ENCODE measurements at places on chromosomes 4 and X. TPM values are rescaled to one million over a fixed set of nuclear protein-coding genes. Genes with fewer than 3 reads are reported as not detected.

Gene ATOH1
- polyA plus RNA-seq, result not detected

Gene ARL9
- polyA plus RNA-seq, result 0.24 TPM

GRCh38 chrX:131944936-131945902, 77.9 kb upstream of the STK26 start:
- DNase-seq, result no peak

- DNase-seq, result no peak
Measured at GRCh38 chrX:1578511-1579173, 12.8 kb upstream of the AKAP17A start.

GRCh38 chr4:189046642-189047041, 894.0 kb upstream of the FRG1 start:
- no peak for DNase-seq

GRCh38 chr4:155960522-155960921, 6.9 kb upstream of the CTSO start:
- no peak for DNase-seq

DNA sequence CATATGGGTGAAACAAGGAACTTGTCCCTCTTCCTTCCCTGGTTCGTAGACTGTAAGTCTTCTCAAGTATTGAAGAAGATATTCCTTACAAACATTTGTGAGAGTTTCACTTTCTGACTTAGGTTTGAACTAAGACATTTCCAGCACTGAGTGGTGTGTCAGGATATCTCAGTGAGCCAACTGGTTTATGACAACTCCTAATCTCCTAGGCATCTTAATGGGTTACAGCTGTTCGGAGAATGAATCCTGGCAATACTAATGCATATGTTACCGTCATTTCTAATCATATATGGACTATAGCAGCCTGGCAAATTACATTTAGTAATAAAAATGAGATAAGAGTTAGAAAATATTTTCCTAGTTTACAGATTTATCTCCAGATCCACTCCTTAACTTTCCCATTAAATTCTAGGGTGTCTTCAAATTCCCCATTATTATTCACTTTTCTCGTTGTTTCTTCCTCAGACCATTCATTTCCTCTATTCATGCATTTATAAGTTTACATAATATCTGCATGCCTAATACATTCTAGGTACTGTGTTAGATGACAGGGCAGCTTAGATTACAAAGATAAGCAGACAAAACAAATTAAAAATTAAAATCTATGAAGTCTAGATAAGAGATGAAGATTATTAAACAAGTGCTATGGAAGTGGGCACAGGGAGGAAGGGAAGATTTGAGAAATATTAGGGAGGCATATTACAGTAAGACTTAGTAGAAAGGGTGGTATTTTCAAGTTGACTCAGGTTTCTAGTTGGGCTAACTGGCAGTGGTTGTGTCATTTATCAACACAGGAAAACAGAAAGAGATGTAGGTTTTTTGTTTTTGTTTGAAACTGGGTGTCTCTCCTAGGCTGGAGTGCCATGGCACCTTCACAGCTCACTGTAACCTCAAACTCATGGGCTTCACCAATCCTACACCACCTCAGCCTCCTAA, 173.9 kb downstream of the WDFY3 start:
- DNase-seq, result no peak

DNA sequence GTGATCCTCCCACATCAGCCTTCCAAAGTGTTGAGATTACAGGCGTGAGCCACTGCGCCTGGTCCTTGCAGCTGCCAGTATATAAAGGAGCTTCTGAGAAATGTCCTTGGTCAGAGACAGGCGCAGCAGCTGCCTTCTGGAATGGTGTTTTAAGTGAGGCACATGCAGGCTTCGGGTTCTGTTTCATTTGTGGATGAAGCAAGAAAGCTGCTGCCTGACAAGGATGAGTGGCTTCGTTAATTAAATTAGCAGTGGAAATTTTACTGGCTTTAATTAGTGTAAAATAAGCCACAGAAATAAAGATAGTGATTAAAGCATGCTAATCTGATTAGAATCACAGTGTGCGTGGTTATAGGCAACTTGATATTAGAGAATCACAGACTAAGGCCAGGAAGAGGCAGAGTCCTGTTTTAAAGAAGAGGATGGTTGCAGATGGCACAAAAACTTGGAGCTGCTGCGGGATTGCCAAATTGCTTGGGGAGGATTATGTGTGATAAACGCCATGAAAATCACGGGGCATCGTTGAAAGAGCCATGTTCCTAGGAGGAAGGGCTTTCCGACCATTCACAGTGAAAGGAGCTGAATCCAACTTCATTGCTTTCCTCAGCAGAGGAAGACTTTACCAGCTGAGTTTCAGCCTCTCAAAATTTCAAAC, 348.4 kb upstream of the FAT1 start:
- DNase-seq, result no peak

GRCh38 chr4:118099106-118099505, 64.8 kb downstream of the NDST3 start:
- DNase-seq, result no peak

GRCh38 chr4:41475402-41475801, 62.6 kb upstream of the LIMCH1 start:
- no peak for DNase-seq

DNA sequence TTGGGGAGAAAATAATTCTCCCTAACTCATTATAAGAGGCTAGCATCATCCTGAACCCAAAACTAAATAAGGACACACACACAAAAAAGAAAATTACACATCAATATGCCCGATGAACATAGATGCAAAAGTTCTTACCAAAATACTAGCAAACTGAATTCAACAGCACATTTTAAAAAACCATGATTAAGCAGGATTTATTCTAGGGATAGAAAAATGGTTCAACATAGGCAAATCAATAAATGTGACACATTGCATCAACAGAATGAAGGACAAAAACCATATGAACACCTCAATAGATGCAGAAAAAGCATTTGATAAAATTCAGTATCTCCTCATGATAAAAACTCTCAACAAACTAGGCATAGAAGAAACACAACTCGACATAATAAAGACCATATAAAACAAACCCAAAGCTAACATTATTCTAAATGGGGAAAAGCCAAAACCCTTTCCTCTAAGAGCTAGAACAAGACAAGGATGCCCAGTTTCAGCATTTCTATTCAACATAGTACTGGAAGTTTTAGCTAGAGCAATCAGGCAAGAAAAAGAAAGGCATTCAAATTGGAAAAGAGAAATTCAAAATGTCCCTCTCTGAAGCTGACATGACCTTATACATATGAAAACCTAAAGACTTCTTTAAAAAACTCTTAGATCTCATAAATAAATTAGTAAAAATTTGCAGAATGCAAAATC, 200.9 kb downstream of the NKX6-1 start:
- no peak for DNase-seq
